ENCODE measurements at places on chromosomes 12 and 14.

GRCh38 chr12:99130808-99131553, 485.9 kb downstream of the APAF1 start:
- no peak for DNase-seq

DNA sequence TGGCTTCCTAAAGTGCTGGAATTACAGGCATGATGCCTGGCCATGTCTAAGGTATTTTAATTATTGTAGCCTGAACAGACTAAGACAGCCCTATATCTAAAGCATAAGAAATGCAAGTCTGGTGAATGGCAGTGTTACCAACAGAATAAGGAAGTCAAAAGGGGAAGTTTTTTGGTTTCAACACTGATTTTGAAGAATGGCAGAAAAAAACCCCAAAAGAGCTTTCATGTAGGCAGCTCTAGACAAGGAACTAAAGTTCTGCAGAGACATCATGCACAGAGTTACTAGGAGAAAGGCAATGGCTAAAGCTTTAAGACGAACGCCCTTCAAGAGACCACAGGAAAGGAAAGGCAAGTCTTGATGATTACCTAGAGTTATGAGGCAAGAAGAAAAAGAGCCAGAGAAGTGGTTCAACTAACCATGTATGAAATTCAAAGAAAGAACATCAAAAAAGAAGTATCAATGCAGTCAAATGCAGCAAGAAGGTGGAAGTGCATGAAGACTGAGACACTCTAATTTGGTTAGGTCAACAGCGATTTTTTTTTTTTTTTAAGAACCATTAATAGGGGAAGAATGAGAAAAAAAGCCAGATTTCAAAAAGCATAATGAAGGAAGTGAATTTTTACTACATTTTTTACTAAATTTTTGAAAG, 50.8 kb downstream of the RPS6KA5 start:
- peak; percentile 31 for DNase-seq

DNA sequence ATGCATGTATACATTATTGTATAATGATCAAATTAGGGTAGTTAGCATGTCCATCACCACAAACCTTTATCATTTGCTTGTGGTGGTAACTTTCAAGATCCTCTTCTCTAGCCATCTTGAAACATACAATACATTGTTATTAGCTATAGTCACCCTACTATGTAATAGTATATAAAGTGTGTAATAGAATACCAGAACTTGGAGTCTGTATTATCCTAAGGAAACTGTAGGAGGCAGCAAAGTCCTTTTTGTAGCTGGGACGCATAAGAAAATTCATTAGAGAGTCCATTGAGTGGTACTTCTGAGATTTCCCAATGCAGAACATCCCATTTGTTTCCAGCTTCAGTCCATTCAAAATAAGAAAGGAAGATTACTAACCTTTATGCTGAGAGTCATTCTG, 325.9 kb upstream of the LRFN5 start:
- no peak for DNase-seq

DNA sequence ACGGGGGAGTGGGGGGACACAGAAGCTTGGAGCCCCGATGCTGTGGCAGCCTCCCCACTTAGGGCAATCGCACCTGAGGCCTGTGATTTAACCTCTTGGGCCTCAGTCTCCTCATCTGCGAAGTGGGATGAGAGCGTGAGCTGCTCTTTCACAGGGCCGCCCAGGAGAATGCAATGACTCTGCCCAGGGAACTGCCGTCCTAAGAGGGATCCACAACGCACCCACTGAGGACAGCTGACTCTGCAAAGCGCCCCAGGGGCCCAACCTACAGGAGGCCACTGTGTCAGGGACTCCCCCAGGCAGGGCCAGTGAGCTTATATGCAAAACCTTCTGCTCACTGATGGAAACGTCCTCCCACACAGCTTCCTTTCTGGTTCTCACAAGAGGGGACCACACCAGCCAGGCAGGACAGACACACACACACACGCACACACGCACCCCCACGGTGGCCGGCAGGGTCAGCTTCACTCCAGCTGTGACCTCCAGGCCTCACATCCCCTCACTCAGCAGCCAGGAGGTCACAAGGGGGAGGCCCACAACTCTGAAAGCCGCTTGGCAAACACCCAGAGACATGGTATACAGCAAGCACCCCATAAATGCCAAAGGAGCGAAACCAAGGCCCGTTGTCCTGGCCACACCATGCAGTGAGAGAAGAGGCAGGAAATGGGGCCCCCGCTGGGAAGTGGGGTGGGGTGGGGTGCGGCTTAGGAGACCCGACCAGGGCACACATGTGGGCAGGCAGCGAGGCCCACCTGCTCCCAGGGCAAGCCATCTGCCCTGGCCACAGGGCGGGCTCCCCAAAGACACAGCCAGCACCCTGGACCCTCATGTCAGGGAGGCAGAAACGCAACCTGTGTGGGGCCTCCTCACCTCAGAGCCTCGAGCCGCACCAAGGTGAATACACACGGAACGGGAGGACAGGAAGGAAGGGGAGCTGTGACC, 73.3 kb downstream of the NCOR2 start:
- peak; percentile 21 for DNase-seq

- no peak for DNase-seq
Measured at GRCh38 chr12:76486011-76486410, 73.6 kb downstream of the OSBPL8 start.

DNA sequence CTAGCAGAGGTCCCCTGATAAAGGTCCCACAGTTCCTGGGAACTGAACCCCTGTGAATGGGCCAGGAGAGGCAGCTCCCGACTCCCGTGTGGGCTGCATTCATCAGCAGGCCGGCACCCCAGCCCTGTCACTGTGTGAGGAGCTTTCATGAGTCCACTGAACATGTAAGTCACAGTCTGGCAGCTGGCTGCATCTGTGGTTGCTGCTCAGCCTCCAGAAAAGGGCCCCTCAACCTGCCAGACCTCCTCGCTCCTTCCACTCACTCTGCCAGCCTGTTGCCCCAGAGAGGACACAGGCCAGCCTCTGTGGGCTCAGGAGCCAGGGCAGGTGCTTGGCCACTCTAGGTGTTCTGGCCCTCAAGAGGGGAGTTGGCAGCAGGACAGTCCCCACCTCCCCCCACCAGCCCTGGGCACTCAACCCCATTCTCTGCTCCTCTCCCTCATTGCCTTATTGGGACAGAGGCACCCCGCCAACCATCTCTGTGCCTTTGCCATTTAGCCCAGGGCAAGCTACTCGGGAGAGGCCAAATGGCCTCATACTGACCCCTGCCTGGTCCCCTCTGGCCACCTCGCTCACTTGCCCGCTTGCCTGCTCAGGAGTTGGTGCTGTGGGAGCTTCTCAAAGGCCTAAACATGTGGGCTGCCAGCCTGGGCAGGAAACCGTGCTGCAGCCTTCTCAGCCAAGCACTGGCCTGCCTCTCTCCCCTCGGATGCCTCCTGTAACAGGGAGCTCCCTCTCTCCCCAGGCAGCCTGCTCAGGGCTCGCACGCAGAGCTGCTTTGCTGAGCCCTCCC, 1.9 kb downstream of the RTL1 start:
- no peak for DNase-seq

- no peak for DNase-seq
Measured at GRCh38 chr14:101537286-101537685, 24.0 kb upstream of the DIO3 start.

DNA sequence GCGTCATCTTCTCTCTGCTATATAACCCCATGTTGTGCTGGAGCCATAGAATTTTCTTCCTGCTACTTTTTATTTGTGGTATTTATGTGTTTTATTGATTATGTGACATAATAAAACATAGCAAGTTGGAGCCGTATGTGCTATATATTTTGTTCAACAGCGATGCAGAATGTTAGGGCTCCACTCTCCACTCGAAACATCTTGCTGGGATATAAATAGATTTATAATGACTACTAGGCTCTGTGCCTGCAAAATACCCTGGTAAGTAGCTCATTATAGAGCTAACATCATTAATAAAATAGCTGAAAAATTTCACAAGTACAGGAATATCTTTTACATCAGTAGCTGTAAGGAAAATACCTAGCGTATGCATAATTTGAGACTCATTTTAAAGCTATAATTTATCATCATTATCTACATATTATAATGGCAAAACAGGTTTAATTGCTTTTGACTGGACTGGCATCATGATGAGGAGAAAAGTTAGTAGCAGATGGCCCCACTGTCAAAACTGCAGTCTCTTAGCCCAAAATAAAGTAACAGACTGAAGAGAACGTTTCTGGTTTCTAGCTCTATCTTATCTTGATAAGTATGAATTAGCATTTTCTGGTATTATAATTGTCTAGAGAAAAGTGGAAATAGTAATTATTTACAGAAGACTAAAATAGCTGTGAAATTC, 263.0 kb downstream of the NEDD1 start:
- no peak for DNase-seq

DNA sequence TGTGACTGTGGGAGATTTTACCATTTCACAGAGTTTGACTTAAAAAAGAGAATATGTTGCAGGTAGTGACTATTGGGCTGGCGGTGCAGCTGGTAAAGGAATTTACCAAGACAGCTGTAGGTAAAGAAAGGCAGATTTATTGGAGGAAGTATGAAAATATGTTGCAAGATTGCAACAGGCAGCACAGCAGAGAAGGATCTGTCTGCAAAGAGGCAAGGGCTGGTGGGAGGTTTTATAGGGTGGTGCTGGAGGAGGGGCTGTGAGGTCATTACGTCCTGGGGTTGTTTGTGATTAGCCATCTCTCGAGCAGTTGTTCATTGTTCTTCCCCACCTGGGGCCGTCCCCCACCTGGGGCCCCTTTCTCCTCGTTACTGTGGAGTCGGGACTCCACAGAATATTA, 62.1 kb downstream of the ACACB start:
- no peak for DNase-seq

DNA sequence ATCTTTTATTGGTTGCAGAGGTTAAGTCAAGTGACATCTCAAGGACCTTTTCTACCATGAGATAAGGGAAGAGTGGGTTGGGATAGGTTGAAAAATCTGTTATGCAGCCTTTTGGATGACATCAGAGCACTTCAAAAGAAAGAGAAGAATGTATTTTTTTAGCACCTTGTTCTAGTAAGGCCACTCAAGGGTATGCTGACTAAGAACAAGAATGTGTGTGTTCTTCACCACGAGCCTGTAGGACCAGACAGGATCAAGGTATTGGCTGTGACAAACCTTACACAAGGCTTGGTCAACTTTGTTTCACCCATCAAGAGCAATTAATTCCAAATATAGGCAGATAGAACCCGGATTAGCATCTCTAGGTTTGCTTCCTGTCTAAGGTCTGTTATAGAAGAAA, 142.5 kb downstream of the SAMD4A start:
- DNase-seq: no peak

Data from CD4-positive, alpha-beta T cell treated with Interleukin-4 for 4 hours (primary cell).